ENCODE measurements at places on chromosomes 4 and X. TPM values are rescaled to one million over a fixed set of nuclear protein-coding genes. Genes with fewer than 3 reads are reported as not detected.

Gene COX7B2
- not detected for total RNA-seq

Gene TBX22
- total RNA-seq, result not detected

Gene CSTF2
- 13.5 TPM for total RNA-seq

Gene VCX2
- not detected for total RNA-seq

Gene CSAG3
- not detected for total RNA-seq

Gene HSFX1
- 3.7 TPM for total RNA-seq

Measured in spleen (tissue), 13 donors.